Uterus (tissue), 4 donors: ENCODE measurements at places on chromosomes 3 and 15. TPM values are rescaled to one million over a fixed set of nuclear protein-coding genes. Genes with fewer than 3 reads are reported as not detected.

- DNase-seq: no peak
These were observed 13.5 kb downstream of the HIGD1A start for GRCh38 chr3:42790714-42791229.

Gene ISLR2
- 5.1 TPM for total RNA-seq

Gene SSUH2
- total RNA-seq: 1.5 TPM

Gene CD86
- total RNA-seq: 2.4 TPM
